ENCODE measurements at places on chromosomes 1 and 21. TPM values are rescaled to one million over a fixed set of nuclear protein-coding genes. Genes with fewer than 3 reads are reported as not detected.

- no peaks in the 10 kb centered on the region for H3K27me3 ChIP-seq
- peak overlapping the region; percentile 92 for H3K27ac ChIP-seq
- H3K36me3 ChIP-seq, result no peaks in the 10 kb centered on the region
- peaks cover 32% of the 10 kb centered on the region for H3K4me1 ChIP-seq
- no peak for DNase-seq
Observed at GRCh38 chr1:151197863-151198253, 494 bp upstream of the PIP5K1A start.

DNA sequence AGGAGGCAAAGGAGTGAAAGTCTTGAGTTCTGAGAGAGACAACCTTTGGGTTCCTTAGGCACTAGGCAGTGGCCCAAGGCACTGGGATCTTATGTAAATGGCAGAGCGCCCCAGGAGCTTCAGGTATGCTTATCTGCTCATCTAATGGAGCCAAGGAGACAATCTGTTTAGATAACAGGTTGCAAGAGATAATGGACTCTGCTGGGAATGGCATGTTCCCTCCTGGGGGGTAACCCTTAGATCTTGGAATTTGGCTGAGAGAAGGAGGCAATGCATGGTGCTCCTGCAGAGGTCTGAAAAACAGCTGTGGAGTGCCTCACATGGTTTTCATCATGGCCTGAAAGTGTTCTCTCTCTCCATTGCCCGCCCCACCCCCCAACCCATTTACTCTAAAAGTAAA, 44.1 kb upstream of the WLS start:
- H3K4me3 ChIP-seq, result no peak overlapping the region
- no peak overlapping the region for H3K27ac ChIP-seq
- H3K27me3 ChIP-seq, result no peaks in the 10 kb centered on the region
- H3K4me1 ChIP-seq, result no peaks in the 10 kb centered on the region
- H3K36me3 ChIP-seq, result no peaks in the 10 kb centered on the region
- DNase-seq, result no peak

GRCh38 chr1:53110370-53111072, 31.9 kb downstream of the SLC1A7 start:
- no peak overlapping the region for H3K4me3 ChIP-seq
- H3K27me3 ChIP-seq, result no peaks in the 10 kb centered on the region
- H3K4me1 ChIP-seq, result peaks cover 27% of the 10 kb centered on the region
- H3K36me3 ChIP-seq, result no peaks in the 10 kb centered on the region
- no peak overlapping the region for H3K27ac ChIP-seq
- peak; percentile 50 for DNase-seq

DNA sequence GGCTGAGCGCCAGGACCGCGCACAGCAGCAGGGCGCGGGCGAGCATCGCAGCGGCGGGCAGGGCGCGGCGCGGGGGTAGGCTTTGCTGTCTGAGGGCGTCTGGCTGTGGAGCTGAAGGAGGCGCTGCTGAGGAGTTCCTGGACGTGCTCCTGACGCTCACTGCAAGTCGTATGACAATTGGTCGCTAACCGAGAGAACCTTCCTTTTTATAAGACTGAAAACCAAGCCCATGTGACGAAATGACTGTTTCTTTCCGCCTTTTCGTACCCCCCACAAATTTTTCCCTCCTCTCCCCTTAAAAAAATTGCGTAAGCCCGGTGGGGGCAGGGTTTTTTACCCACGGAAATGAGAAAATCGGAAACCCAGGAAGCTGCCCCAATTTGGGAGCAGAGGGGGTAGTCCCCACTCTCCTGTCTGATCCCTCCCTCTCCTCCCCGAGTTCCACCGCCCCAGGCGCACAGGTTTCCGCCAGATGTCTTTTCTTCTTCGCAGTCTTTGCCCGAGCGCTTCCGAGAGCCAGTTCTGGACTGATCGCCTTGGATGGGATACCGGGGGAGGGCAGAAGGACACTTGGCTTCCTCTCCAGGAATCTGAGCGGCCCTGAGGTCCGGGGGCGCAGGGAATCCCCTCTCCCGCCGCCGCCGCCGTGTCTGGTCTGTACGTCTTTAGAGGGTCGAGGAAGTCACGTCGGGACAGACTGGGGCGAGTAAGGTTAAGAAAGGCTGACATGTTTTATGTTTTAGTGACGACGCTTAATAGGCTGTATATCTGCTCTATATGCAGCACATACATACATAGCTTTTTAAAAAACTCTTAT, at the start of gene PTGS2:
TSS of gene PTGS2 (minus strand) at position 179 of the 817 bp plus-strand sequence. CDS start at position 46, 133 bp downstream.
- peak within 1 kb of the TSS; percentile 69 for H3K4me3 ChIP-seq
- H3K4me1 ChIP-seq, result no peaks in the 10 kb centered on the region
- no peaks in the 10 kb centered on the region for H3K27me3 ChIP-seq
- peak; percentile 86 for DNase-seq
- peak within 1 kb of the TSS; percentile 39 for H3K27ac ChIP-seq
- no peaks in the 10 kb centered on the region for H3K36me3 ChIP-seq

DNA sequence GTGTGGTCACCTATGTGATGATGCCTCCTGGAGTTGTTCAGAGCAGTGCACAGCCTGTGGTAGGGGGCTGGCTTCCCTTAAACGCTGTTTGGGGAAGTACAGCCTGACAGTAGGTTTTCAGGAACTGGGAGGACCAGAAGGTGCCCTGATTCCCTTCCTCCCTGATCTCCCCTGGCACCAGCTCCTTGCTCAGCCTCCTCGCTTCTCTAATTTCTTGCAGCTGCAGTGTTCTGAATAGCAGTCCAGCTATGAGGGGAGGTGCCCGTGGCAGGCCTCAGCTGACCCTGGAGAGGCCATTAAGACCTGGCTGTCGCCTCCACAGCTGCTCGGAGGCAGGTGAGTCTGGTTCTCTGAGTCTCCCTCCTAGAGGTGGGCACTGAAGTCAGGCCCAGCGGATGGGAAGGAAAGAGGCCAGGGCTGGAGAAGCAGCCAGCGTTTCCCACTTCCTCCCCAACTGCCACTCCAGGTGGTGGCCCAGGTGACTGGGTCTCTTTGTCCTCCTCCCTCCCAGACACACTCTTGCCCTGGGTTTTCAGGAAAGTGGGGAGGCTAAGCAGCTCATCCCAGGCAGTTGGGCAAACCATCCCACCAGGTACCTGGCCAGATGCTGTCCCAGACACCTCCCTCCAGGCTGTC, 52.0 kb upstream of the RPL11 start:
- no peak for DNase-seq
- H3K4me3 ChIP-seq, result no peak overlapping the region
- H3K4me1 ChIP-seq, result peaks cover 16% of the 10 kb centered on the region
- H3K27me3 ChIP-seq, result no peaks in the 10 kb centered on the region
- H3K27ac ChIP-seq, result no peak overlapping the region

DNA sequence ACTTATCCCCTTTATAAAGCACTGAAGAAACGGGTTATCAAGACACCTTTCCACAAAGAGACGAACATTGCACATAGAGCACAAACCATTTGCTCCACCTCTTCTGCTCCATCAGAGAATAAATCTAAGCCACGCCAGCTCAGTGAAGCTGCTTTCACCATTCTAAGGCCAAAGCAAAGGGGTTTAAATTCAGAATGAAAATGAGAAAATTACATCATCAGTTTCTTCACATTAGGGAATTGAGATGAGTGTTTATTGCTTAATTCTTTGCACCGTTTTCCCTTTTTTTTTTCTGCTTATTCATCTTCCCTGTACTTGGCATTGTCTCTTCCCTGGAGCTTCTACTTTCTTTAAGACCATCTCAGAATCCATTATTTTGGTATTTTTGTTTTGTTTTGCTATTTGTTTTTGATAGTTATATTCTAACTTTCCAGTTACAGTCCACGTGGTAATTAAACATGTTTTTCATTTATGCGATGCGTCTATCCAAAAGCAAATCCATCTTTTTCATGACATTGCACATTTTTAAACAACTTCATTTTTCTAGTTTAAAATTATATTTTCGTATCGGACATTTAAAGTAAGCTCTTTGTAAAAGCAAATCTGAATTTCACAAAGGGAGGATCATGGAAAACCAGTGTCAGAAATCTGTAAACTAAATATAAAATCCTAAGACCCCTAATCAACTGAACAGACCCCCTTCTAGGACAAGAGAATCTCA, 1.9 kb upstream of the OR2T34 start:
- H3K27me3 ChIP-seq, result no peaks in the 10 kb centered on the region
- no peak overlapping the region for H3K4me3 ChIP-seq
- no peak overlapping the region for H3K27ac ChIP-seq

- no peak overlapping the region for H3K27ac ChIP-seq
- no peaks in the 10 kb centered on the region for H3K27me3 ChIP-seq
- no peaks in the 10 kb centered on the region for H3K4me1 ChIP-seq
- H3K36me3 ChIP-seq, result no peaks in the 10 kb centered on the region
- H3K4me3 ChIP-seq, result no peak overlapping the region
Observed at GRCh38 chr1:56424744-56425493, 154.4 kb downstream of the PLPP3 start.

DNA sequence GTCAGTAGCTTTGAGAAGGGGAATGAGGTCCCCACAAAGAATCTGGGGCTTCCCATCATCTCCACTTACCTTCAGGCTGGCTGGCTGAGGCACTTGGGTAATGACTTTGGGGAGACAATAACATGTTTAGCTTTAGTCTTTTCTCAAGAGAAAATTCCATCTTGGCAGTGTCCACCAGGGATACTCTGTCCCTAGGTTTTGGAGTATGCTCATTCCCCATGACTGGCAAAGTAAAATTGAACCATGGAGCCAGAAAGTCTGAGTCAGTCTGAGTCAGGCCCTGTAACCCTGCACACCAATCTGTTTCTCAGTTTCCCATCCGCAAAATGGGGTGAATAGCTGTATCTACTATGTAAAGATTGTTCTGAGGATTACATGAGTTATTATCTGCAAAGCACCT, 28.2 kb downstream of the RUNX1 start:
- H3K4me3 ChIP-seq, result no peak overlapping the region
- no peaks in the 10 kb centered on the region for H3K4me1 ChIP-seq
- no peaks in the 10 kb centered on the region for H3K27me3 ChIP-seq
- no peaks in the 10 kb centered on the region for H3K36me3 ChIP-seq

GRCh38 chr21:46160907-46161632, 5.7 kb upstream of the FTCD start:
- H3K36me3 ChIP-seq, result no peaks in the 10 kb centered on the region
- H3K4me1 ChIP-seq, result peaks cover 2% of the 10 kb centered on the region
- H3K4me3 ChIP-seq, result peak overlapping the region; percentile 12

DNA sequence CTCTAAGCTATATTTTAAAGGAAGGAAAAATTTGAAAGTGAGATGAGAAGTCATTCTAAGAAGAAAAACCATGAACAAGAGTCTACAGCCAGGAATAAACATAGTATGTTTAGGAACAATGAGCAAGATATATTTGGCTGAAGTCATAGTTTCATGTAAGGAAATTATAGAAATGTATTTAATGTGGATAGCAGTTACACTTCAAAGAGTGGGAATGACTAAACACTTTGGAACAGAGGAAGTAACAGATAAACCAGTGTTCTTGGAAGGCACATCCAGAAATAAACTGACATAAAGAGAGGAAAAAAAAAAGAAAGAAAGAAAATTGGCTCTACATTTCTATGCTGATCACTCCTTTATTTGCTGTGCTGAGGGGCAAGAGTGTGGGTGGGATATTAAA, 18.0 kb downstream of the C8A start:
- no peak overlapping the region for H3K27ac ChIP-seq
- no peak overlapping the region for H3K4me3 ChIP-seq
- no peaks in the 10 kb centered on the region for H3K27me3 ChIP-seq
- no peaks in the 10 kb centered on the region for H3K4me1 ChIP-seq
- H3K36me3 ChIP-seq, result no peaks in the 10 kb centered on the region

- no peaks in the 10 kb centered on the region for H3K4me1 ChIP-seq
- no peak overlapping the region for H3K4me3 ChIP-seq
- H3K36me3 ChIP-seq, result no peaks in the 10 kb centered on the region
- H3K27ac ChIP-seq, result no peak overlapping the region
- DNase-seq, result no peak
- H3K27me3 ChIP-seq, result no peaks in the 10 kb centered on the region
Observed at GRCh38 chr1:112239683-112240330, 156.2 kb upstream of the CTTNBP2NL start.

DNA sequence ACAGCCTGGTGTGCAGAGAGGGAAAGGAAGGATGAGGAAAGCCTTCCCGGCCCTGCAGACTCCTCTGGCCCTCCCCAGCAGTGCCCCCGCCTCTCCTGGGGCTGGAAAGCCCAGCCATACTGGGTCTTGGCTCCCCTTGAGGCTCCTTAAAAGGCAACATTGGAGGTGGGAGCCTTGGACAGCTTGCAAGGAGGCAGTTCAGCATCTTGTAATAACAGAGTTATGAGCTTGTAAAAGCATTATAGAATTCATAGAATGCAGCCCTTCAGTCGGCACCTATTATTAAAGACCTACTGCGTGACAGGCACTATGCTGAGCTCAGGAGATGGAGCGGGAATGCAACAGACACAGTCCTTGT, 4.2 kb downstream of the TINAGL1 start:
- H3K36me3 ChIP-seq, result no peaks in the 10 kb centered on the region
- peaks cover 36% of the 10 kb centered on the region for H3K4me1 ChIP-seq
- H3K27me3 ChIP-seq, result no peaks in the 10 kb centered on the region
- no peak overlapping the region for H3K27ac ChIP-seq
- peak; percentile 14 for DNase-seq
- no peak overlapping the region for H3K4me3 ChIP-seq

DNA sequence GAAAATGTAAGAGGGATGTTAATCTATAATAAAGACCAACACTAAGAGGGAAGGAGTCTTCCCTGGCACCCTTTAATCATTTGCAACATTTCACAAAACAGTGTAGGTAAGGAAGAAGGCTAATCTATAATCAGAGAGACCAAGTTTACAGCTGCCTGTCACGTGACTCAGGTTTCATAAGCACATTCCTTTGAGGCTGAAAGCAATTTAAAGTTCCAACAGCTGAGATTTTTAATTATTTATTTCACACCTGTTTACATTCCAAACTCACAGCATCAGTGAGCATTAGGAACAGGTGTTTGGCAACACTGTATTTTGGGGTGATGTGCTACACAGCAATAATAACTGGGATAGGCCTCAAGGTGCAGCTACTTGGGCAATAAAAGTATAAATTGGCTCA, 75.7 kb upstream of the PGBD5 start:
- H3K4me1 ChIP-seq, result no peaks in the 10 kb centered on the region
- H3K4me3 ChIP-seq, result no peak overlapping the region
- no peak for DNase-seq
- no peaks in the 10 kb centered on the region for H3K27me3 ChIP-seq
- H3K36me3 ChIP-seq, result no peaks in the 10 kb centered on the region
- H3K27ac ChIP-seq, result no peak overlapping the region

DNA sequence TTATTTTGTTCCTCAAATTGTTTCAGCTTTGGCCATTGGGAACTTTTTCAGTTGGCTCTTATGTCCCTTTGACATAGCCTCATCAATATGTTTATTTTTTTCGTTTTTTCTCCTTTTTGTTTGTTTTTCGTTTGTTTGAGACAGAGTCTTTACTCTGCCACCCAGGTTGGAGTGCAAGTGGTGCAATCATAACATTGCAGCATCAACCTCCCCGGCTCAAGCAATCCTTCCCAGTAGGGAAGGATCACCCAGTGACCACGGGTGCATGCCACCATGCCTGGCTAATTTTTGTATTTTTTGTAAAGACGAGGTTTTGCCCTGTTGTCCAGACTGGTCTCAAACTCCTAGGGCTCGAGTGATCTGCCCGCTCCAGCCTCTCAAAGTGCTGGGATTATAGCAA, 8.1 kb downstream of the POLR3GL start:
- no peaks in the 10 kb centered on the region for H3K36me3 ChIP-seq
- H3K27ac ChIP-seq, result no peak overlapping the region
- no peak overlapping the region for H3K4me3 ChIP-seq
- no peaks in the 10 kb centered on the region for H3K4me1 ChIP-seq
- no peak for DNase-seq

- no peak overlapping the region for H3K27ac ChIP-seq
- no peaks in the 10 kb centered on the region for H3K4me1 ChIP-seq
- no peaks in the 10 kb centered on the region for H3K27me3 ChIP-seq
- H3K36me3 ChIP-seq, result no peaks in the 10 kb centered on the region
Observed at GRCh38 chr1:173925306-173926242, 8.4 kb upstream of the SERPINC1 start.

The FNDC10 gene
- 54.0 TPM for total RNA-seq

The ADORA3 gene
- 3.8 TPM for total RNA-seq

The GJA5 gene
- 2.2 TPM for total RNA-seq

The NR1I3 gene
- total RNA-seq, result 0.31 TPM

The NTMT2 gene
- 1.8 TPM for total RNA-seq

Measured in testis (tissue), 5 donors.